ENCODE measurements at places on chromosomes 3 and 15.

- peak; percentile 16 for DNase-seq
Measured at GRCh38 chr15:67997996-67998395, 56.1 kb upstream of the PIAS1 start.

GRCh38 chr3:123503203-123503602 lies 54.3 kb upstream of the ADCY5 start:
- no peak for DNase-seq

GRCh38 chr3:170056710-170057454 lies 19.1 kb downstream of the GPR160 start:
- DNase-seq, result no peak

DNA sequence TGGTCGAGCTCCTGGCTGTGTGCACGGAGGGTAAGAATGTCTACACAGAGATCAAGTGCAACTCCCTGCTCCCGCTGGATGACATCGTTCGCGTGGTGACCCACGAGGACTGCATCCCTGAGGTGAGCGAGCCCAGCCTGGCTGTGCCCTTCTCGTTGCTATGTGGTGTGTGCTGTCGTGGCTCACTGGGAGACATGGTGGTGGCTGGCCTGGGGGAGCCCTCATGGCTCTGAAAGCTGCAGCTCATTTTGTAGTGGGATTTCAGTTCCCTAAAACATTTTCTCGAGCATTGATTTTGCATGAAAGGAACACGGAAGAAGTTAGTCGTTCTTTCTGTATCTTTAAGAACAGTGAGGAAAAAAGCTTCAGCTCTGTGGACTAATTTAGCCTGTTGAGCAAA lies 200.5 kb downstream of the ITPR1 start:
- no peak for DNase-seq

DNA sequence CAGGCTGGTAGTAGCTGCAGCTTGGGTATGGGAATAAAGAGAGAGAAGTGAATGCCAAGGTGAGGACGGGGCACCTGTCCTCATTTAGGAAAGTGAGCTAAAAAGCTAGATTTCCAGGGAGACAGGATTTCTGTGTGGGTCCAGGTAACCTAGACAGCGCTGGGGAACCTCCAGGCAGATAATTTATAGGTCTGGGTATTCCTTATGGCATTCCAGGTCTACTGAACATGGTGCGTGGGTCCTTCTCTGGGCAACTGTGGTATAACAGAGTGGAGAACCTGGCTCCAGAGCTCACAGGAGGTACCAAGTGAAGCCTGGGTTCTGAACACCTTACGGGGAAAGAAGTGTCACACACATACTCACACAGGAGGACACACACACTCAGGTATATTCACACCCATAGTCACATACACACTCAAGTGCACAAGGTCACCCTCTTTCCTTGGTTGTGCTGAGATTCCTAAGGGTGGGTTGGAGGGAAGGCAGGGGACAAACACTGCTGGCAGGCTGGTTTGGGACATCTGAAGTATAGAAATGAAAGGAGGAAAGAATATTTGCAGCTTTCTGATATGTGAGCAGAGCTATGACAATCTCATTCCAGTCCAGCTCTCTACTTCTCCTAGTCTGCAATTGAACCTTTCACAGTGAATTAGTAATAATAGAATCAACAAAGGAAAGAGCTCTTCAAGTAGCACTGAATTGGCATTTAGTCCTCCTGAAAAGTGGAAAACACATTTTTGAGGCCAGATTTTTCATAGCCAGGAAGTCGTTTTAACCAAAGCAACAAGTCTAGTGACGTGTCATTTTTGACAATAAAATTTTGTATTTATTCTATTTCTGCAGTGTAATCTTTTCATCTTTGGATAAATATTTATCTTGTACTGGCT lies 37.4 kb upstream of the ITGA11 start:
- DNase-seq, result no peak

DNA sequence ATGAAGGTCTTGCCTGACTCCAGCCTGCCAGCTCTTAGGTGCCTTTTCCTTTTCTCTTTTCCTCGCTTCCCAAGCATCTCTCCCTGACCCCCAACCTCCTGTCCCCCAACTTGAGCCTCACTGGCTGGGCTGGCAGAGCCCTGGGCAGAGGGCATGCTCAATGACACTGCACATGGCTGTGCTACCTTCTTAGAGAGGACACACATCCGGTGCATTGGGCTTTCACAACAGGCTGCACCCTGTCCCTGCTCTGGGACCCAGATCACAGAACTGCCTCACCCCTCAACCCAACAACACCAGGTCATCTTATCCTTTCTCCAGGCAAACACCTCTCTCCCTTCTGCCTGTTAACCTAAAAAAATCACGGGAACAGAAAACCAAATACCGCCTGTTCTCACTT lies 7.5 kb upstream of the ANKDD1A start:
- no peak for DNase-seq

GRCh38 chr3:182501856-182502255 lies 291.4 kb upstream of the ATP11B start:
- no peak for DNase-seq

DNA sequence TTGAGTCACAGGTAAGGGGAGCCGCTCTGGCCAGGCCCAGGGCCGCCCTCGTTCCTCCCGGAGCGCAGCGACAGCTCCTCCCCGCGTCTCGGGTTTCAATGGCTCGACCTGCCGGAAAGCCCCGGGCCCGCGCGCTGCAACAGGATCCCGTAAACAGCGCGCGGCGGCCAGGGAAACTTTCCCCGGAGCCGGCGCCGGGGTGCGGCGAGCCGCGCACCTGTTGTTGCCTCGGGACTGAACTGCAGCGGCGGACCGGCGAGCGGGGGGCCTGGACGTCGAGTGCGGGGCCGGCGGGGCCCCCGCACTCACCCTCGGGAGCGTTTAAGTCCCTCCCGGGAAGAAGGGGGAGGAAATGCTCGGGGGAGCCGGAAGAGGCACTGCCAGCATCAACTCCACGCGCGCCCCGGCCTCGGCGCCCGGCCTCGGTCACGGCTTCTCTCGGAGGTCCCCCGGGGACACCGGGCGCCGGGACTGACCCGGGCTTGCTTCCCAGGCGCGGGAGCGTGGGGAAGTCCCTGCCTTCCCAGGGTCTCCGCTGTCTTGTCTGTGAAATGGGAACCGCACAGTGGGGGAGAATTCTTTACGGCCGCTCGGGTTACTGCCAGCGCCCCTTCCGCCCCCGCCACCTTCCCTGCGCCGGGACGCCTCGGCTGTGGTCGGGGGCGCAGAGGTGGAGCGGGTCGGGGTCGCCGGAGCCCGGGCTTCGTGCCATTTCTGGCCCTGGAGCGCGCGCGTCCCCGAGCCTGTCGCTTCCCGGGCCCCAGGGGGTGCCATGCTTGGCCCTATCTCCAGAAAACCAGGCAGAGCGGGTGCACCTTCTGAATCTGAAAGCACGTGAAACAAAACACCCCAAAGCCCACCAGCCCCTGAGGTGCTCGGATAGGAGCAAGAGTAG lies 7.5 kb upstream of the PGPEP1L start:
- no peak for DNase-seq

DNA sequence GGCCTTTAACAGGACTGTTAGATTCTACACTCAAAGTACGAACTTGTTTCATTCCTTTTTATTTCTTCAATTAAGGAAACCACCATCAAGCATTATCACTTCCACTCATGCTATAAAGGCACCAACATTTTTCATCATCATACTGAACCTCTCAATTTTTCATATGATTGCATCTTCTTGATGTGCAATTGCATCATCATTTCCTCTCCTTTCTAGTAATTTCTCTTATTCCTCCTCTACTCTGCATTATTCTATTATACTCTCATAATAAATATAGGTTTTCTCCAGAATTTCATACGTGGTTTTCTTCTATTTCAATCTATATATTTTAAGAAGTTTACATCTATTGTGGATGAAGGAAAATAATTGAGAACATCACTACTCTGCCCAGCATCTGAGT lies 506.2 kb upstream of the ZNF385D start:
- no peak for DNase-seq

DNA sequence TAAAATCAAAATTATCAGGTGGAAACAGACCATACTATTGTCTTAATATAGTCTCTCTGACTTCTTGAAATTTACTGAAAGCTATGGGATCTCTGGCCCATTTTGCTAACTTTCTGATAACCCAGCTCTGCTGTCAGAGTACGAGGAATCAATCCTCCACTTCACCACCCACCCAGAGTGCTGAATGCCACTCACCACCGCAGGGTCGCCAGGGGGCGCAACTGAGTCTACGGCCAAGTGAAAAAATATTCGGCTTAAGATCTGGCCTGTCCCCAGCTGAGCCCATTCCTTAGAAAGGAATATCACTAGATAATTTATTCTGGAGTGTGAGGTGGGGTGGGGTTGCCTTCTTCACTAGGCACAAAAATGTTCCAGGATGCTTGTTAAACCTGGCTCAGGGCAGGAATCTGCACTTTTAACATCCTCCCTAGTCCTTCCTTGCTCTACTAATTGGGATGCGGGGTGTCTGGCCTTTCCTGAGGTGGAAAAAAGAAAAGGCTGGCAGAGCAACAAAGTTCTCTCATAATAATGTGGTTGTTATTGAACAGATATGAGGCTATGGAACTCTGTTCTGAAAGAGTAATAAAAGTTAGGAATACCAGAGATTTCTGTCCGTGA lies 520.6 kb downstream of the MFSD1 start:
- no peak for DNase-seq

- DNase-seq, result no peak
Measured at GRCh38 chr15:82040862-82041261, 5.0 kb downstream of the MEX3B start.

GRCh38 chr15:92809880-92810361 lies 90.2 kb upstream of the CHD2 start:
- DNase-seq, result no peak

DNA sequence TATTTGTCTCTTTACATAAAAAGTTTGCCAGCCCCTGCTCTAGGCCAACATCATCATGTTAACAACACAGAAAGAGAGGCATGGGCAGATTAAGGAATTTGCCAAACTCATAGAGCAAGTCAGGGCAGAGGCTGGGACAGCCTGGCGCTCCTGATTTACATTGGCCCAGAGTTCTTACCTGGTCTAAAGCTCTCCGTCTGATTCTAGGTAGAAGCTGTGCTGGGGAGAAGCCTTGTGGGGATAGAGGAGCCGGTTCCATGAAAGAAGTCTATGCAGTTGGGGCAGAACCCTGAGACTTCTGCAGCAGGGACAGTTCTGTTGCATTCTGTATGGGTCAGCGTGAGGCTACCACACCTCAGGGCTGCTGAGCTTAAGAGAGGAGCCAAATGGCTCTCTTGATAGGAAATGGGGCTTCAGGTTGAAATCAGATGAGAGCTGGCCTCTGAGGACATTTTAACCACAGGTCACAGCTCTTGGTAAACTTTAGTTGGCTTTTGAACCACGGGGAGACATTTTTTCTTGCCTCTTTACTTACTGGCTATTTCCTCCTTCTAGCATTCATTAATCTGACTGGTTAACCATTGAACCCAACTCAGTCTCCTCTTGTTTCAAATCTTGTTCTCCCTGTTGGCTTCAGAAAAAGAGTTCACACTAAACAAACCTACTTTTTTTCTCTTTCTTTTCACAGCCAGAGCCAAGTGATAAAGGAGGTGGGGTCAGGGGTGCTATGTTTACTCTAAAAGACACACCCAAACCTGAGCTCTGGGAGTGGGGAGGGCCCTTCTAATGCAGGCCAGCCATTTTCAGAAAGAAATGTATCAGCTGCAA lies 250.7 kb downstream of the OPA1 start:
- DNase-seq, result no peak

DNA sequence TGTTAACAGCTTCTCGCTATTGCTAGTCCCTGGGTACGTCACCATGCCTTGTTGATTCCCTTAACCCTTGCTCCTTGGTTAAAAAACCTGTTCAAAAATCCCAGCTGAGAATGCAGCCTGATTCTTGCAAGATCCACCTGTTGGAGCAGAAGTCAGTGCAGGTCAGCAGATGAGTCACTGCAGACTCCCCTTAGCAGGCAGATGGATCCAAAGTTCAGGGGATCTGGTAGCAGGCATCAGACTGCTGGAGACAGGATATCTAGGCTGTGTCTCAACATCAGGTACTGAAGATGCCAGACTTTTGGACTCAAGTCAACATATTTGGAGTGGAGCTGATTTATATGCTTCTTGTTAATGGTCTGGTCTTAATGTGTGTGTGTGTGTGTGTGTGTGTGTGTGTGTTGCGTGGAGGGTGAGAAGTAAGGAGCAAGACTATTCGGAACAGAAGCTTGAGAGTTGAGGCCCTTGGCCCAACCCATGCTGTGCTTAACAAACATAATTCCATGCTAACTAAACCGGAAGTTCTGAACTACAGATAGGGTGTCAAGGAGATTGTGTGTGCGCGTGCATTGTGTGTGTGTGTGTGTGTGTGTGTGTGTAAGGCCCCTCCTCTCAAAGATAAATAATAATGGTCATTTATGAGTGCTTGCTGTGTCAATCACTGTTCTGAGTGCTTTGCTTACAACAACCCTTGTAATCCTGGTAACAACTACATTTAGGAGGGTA lies 1.0 kb upstream of the C3orf52 start:
- DNase-seq, result no peak

DNA sequence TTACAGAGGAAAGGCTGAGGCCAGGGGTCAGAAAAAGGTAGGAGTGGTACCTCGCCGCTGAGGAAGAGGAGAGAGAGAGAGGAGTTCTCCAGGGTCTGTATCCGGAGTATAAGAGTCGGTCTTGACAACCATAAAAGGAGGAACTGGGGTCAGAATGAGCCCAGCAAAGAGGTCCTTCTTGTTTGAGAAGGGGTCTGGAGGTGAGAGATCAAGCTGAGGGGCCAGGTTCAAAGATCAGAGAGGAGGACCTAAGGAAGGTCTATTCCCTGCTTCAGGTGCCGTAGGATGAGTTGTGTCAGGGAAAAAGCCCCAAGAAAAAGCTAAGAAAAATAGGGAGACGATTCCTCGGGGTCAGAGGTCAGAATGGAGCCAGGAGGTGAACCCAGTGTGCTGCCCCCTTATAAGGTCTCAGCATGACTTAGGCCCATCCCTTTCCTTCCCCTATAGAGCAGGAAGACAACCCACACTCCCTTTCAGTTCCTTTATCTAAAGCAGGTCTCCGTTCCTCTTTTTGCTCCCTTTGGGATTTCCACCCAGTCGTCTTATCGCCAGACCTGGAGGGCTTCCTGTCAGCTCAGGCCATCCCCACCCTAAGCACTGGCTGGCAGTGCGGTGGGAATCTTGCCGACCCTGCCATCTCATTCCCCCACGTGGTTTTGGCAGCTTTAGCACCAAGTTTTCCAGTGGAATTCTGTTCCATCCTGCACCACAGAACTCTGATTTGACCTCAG lies 651 bp downstream of the MTMR14 start:
- DNase-seq, result no peak
